ENCODE measurements at places on chromosomes 2 and 18.

DNA sequence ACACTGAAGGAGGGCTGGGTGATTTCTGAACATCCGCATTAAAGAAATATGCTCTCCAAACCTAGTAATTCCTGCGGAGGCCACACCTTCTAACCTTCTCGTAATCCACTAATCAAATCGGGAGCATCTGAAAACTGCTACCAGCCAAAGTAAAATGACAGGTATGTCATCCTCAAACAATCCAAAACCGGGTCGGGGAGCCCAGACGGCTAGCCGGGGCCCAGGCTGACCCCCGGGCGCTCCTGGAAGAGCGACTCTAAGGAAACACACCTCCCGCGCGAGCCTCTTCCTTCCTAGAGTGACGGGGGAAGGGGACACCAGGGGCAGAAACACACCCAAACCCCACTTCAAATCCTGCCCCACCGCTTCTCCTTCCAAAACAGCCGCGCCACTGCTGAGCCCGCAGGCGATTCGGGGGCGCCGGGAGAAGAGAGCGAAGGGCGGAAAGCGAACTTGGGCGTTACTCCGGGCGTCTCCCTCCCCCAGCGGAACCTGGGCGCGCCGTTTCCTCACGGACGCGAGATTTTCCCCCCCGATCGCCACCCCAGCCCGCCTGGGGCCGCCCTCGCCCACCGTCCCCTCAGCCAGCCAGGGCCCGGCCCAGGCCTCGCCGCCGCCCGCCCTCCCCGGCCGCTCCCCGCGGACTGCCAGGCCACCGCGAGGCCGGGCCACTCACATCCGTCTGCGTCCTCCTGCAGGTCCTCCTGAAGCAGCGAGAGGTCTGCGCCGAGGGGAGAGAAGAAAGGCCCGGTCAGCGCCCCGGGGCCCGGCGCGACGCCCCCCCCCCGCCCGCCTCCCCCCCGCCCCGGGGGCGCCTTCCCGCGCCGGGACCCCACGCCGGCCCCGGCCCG, 584 bp downstream of the PPP4R1 start:
- no peak for DNase-seq

- DNase-seq: no peak
Measured at GRCh38 chr2:28319118-28320008, 73.3 kb upstream of the FOSL2 start.

GRCh38 chr18:53567929-53568574, 656.4 kb downstream of the MBD2 start:
- no peak for DNase-seq

DNA sequence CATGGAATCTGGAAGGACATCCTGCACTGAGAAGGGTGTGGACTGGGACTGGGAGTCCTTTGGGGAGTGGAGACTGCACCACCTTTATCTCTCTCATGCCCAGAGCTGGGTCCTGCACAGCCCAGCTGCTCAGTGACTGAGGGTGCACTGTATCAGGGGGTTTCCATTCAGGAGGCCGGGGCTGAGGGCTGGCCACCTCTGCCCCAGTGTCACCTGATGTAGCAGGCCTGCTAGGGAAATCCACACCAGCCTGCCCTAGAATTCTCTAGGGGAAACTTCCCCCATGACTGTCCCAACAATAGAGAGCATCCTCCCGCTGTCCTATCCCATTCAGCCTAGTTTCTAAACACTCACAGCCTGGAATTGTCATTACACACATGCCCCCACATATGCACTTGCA, 116.7 kb downstream of the CTIF start:
- DNase-seq: no peak

DNA sequence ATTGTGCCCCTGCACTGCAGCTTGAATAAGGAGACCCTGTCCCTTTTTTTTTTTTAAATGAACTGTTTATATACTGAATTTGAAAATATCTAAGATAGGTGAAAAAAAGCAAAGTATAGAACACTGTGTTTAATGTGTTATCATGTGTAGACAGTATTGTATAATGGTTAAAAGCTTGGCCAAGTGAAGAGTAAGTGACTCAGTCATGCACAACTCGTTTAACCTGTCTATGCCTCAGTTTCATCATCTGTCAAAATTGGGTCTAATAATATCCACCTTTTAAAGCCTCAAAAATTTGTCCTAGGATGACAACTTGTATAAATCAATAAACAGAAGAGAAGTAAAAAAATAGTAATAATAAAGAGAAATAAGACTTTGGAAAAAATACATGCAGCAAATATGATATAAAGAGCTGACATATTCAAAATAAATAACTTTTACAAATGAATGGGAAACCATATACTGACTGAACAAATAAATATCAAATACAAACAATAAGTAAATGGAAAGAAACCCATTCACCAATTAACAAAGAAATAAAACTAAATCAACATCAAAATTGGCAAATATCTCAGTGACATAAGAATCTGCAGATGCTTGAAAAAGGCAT, 113.7 kb downstream of the C2orf74 start:
- no peak for DNase-seq

GRCh38 chr18:62555135-62555534, 32.3 kb downstream of the ZCCHC2 start:
- no peak for DNase-seq

DNA sequence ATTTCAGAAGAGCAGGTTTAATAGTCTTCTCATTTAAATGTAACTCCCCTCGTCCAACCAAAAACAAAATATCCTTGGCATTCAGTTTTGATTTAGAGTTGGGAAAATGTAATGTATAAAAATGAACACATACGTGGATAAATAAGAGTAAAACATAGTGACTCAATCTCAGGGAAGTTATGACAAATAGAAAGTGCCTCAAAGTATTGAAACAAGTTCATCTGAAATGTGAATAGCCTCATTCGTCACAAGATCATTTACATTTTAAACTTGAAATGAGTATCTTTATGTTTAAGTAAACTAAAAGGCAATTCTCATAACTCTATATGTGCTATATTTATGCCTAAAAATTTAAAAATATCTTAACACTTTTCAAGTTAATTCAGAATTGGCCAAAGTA, 122.2 kb upstream of the SMAD7 start:
- no peak for DNase-seq

DNA sequence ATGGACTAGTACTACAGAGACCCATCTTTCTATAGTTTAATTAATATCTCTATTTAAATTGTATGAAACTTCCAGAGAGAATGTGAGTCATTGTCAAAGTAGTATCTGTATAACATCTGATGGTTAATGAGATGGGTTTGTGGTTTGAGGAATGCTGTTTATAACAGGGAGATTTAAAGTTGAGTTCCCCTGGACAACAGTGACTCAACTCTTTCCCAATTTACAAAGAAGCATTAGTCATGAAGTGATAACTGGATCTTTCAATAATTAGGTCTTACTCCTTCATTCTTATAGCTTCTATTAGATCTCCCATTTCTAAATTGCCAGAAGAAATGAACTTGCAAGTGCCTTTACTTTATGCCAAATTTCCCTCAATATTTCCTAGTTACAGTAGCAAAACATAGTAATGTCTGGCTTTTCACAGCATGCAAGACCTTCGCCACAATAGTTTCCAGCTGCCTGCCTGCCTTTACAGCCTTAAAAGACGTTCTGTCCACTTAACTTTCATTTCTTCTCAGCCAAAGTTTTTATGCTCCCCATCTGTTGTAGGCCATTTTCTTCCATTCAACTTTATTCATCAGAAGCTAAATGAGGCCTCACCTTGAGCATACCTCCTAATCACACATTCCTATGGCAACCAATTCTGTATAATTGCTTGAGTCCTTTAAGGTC, 47.7 kb upstream of the WDR75 start:
- DNase-seq: no peak

- DNase-seq: no peak
Measured at GRCh38 chr2:136236019-136236418, 118.1 kb upstream of the CXCR4 start.

DNA sequence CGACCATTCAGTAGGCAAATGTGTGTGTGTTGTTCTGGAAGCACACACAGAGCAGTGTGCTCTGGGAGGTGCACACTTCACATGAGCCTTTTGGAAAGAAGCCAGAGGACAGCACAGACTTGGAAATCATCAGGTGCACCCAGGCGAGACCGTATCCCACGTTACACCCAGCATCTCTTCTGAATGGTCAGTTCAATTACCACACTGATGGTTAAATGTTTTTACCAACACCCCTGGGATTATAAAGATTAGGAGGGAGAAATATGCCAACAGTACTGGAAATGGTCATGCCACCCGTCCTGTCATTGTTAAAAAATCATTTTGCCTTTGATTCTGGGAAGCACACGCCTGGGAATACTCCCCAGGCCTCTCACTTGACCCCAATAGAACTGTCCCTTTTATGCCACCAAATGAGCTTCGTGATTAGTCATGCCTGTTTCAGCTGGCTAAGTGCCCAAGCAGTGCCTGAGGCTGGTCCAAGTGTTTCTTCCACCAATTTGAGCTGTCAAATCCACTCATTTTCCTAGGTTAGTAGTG, 183.7 kb downstream of the NRP2 start:
- no peak for DNase-seq

DNA sequence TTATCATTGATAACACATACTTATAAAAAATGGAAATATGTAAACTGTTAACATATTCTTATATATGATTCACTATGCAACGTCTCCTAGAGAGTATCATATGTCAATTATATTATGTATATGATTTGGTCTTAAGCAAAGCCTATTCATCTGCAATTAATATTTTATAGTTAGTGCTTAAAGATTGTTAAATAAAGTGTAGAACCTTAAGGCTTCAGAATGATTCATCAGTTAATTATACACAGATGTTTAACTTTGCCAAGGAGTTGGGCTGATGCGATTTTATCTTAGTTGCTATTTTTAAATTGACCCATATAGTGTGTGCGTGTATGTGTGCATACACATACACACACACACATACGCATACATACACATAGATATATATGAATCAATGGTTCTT, 323.1 kb downstream of the RBM43 start:
- DNase-seq: no peak

GRCh38 chr2:98020992-98021713, 25.4 kb upstream of the TMEM131 start:
- DNase-seq: no peak

DNA sequence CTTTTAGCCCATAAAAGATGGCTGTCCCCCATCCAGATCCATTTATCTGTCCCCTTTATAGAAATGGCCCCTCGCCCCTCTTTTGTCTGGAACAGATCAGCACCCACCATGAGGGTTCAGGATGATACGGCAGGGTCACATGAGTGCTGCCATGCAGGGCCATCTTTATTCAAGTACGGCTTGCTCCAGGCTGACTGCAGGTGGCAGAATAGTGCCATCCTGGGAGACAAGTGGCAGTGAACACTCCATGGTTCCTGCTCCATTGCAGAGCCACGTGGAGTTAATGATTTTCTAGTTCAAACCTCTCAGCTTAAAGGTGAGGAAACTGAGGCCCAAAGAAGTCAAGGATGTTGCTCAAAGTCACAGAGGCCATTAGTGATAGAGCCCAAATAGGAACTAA, 180.6 kb downstream of the CLIP4 start:
- DNase-seq: no peak

DNA sequence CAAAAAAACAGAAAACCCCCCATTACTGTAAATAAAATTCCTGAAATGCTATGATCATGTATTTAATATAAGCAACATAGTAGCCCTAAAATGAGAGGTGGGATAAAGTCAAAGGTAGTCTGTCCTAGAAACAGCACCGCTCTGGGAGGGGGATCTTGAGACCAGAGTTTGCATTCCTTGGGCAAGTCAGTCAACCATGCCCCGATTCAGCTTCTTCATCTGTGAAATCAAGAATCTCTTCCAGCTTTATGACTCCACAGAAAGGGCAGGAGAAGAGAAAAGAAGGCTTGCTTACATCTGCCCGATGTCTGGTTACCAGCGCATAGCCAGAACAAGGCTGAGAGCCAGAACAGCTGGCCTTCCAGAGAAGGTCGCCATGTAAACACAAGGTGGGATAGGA, 2.1 kb upstream of the FBLN7 start:
- DNase-seq: no peak

DNA sequence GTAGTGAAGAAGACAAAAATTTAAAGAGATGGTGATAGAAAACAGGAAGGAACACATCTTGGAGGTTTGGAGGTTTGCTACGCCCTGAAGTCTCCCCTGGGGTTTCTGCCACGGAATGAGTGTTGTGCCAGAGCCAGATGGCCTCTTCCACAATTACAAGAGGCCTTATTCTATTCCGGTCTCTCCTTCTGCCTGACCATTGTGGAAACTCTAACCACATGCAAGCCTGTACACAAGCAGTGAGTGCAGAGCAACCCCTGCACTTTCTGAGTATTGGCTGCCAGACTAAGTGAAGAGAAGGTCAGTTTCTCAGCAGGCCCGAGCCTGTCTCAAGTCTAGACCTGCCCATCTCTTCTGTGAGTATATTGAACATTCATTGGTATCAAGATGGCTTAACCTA, 22.7 kb upstream of the MYO1B start:
- no peak for DNase-seq

- DNase-seq: no peak
Measured at GRCh38 chr18:23073996-23074606, 61.2 kb upstream of the CABLES1 start.

DNA sequence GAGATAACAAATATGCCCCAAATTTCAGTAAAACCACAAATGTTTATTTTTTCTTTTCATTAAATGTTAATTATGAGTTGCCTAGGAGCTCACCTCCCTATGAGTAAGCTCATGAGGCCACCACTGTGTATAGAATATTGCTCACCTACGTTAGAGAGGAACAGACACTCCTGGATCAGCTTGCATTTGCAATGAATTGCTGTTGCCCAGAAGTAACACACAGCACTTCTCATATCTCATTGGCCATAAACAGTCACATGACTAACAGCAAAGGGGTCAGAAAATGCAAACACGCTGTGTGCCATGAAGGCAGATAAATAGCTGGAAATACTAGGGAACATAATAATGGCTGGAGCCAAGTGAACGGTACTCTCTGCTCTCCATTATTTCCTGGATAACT, 89.0 kb upstream of the GALNT5 start:
- no peak for DNase-seq

- no peak for DNase-seq
Measured at GRCh38 chr18:42155024-42155423, 200.0 kb downstream of the PIK3C3 start.

DNA sequence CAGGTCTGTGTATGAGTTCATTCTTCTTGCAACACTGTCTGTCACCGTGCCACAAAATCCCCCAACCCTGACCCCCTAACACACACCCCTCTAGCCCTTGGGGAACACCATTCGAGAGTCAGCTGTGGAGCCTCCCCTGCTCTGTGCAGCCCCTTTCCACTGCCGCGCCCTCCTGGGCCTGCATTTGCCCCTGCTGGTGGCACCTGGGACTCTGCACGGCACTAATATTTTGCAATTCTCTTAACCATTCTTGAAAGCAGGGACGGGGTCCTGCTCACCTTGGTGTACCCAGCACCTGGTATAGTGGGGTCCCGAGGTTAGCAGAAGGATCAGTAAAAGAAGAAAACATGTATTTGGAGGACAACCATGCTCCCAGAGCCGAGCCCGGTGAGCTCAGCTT, 124.0 kb downstream of the HDAC4 start:
- DNase-seq: no peak

GRCh38 chr2:168789776-168790175, 12.7 kb upstream of the NOSTRIN start:
- DNase-seq: no peak
